Stimulated activated CD4-positive, alpha-beta T cell treated with anti-CD3 and anti-CD28 coated beads, Interleukin-1b, Interleukin-23, amount 100 ng/mL, for 1 hour (primary cell): ENCODE measurements at places on chromosomes 3 and 15.

DNA sequence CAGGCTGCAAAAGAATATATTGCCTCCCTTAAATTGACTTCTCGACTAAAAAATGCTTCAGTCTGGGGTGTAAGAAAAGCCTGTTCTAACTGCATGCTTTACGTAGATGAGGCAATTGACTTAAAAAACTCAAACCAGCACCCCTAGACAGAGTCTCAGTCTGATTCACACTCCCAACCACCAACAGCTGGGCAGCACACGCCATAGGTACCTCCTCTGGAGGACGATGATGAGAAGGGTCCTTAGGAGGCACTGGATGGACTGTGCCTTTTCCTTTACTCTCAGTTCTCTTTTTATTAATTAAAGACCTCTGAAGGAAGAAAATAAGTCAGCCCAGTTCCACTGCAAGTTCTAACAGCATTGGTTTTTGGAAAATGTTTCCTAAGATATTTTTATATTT, 175.0 kb downstream of the PDZRN3 start:
- DNase-seq: no peak

GRCh38 chr3:145490088-145491048, 670.6 kb downstream of the PLOD2 start:
- no peak for DNase-seq

- no peak for DNase-seq
Observed at GRCh38 chr3:152728231-152728980, 106.5 kb upstream of the P2RY1 start.

GRCh38 chr15:70605606-70606410, 157.6 kb downstream of the UACA start:
- no peak for DNase-seq

- DNase-seq: no peak
Observed at GRCh38 chr3:8635631-8636030, 9.0 kb downstream of the SSUH2 start.

DNA sequence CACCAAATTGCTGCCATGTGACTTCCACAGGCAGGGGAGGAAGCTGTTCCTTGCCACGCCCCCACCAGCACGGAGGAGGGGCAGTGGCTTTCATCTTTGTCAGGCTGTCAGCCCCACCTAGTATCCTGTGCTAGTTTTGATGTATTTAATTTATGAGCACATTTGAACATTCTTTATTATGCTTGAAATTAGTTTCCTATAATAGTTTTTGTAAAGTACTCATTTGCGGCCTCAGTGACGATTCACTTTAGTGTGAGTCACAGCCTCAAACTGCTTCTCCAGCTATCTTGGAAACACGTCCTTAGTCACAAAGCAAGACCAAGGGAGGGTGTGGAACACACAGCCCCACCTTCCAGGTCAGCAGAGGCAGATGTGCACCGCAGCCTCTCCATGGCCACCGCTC, 239.9 kb upstream of the ATP10A start:
- no peak for DNase-seq

- DNase-seq: no peak
Observed at GRCh38 chr15:74011610-74012009, 17.1 kb downstream of the PML start.

DNA sequence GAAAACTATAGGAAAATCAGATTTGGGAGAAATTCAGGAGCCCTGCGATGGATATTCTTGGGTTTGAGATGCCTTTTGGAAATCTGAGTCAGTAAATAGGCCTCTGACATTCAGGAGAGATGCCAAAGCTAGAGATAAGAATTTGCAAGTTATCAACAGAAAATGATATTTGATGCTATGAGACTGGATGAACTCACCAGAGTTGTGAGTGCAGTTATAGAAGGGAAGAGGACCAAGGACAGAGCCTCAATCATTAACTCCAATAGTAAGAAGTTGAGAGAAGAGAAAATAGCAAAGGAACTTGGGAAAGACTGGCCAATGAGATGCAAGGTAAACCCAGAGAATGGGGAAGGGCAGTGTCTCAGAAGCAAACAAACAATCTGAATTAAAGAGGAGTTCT, 7.9 kb upstream of the ANO10 start:
- DNase-seq: no peak

DNA sequence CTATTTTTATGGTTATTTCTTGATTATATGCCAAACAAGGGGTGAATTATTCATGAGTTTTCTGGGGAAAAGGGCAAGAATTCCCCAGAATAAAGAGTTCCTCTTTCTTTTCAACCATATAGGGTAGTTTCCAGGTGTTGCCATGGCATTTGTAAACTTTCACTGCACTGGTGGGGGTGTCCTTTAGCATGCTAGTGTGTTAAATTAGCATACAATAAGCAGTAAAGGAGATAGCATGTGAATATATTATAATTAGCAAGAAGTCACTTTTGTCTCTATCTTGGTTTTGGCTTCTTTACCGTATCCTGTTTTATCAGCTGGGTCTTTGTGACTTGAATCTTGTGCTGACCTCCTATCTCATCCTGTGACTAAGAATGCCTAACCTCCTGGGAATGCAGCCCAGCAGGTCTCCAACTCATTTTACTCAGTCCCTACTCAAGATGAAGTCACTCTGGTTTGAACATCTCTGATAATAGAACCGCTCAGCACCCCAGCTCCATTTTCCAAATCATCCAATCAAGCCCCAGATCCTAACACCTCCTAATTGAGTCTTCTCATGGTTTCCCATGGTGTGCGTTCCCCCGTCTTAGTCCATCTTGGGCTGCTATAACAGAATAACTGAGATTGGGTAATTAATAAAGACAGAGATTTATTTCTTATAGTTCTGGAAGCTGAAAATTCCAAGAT, 3.4 kb upstream of the SELENOT start:
- DNase-seq: no peak

GRCh38 chr15:38053205-38053604, 118.8 kb downstream of the TMCO5A start:
- no peak for DNase-seq

DNA sequence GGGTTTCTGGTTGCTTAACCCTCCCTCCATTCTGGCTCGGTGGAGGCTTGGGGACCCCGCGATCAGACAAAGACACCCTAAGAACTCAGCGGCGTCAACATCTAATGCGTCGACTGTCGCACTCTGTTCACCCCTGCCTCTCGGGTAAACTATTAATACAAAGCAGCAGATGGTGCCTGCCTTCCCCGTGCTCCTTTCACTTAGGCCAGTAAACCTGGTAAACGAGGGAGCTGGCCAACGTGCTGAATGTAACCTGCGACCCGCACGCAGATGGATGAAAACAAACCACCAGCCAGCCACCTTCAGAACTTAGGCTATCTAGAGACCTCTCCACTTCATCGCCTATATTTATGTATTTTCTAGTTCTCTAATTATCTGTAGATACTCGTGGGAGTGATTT, 848 bp upstream of the CADPS start:
- no peak for DNase-seq

- DNase-seq: no peak
Observed at GRCh38 chr15:52391069-52391468, 95.5 kb upstream of the MYO5C start.

DNA sequence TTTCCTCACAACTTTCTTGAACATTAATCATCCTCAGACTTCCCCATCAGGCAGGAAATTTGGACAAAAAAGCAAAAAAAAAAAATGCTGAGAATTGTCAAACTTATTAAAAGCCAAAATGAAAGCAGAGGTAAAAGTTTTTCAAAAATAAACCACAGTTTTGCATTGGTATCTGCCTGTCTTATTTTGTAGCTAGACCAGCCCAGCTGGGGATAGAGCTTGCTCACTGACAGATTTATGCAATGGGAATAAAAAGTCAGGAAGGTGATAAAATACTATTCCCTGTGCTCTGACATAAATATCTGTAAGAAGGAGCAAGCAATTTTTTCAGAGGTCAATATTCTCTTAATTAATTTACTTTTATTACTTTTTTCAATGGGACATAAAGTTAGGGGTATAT, 1006.7 kb upstream of the ALCAM start:
- DNase-seq: no peak

GRCh38 chr3:67655364-67656121, 1.1 kb upstream of the SUCLG2 start:
- no peak for DNase-seq

DNA sequence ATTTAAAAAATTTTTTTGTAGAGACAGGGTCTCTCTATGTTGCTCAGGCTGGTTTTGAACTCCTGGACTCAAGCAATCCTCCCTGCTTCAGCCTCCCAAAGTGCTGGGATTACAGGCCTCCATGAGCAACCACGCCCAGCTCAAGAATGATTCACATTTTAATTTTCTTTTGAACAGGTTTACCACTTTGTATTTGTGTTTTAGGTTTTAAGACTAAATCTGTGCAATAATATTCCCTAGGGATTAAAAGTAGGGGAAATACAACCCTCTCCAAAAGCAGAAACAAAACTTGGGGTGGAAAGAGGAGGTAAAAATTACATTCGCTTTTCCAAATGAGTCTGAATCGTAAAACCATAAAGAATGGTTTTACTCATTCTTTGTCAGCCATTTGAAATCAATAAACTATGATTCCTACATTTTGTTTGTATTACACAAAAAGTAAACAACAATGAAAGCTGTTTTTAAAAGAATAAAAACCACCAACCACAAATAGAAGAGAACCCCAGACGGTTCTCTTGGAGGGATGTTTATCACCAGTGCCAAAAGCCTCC, 37.8 kb downstream of the SLC24A1 start:
- DNase-seq: no peak

DNA sequence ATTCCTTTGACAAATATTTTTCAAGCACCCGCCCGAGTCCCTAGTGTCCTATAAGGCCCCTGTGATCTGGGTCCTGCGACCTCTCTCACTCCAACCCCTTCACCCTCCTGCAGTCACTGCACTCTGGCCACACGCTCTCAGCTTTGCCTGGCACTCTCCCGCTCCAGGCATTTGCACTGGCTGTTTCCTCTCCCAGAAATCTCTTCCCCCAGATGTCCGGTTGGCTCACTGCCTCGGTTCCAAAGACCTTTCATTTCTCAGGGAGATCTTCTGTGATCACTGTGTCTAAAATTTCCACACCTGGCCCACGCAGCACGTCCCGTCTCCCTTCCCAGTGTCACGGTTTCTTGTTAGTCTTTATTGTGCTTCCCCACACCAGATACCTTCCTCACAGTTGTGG, 97.4 kb downstream of the WNT7A start:
- DNase-seq: no peak

- no peak for DNase-seq
Observed at GRCh38 chr3:177824190-177824786, 627.0 kb upstream of the TBL1XR1 start.

DNA sequence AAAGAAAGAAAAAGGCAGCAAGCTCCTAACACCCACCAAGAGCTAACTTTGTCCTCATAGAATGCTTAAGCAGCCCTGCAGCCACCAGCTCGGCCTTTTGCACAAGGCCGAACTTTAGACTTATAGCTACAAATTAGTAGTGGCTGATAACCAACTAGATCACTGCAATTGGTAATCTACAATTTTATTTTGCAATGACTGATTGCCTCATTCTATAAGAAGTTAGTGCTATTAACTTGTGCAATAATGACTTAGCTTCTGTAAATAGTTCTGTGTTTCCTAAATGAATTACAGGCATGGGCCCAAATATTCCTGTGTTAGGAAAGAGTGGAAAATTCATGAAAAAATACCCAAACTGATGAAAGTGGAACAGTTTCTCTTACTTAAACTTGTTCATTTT, 284.8 kb upstream of the CFAP20DC start:
- no peak for DNase-seq
